Stromal cell of bone marrow (primary cell): ENCODE measurements at places on chromosomes 3 and 15.

GRCh38 chr3:13174011-13174802, 101.0 kb upstream of the IQSEC1 start:
- no peak for DNase-seq

DNA sequence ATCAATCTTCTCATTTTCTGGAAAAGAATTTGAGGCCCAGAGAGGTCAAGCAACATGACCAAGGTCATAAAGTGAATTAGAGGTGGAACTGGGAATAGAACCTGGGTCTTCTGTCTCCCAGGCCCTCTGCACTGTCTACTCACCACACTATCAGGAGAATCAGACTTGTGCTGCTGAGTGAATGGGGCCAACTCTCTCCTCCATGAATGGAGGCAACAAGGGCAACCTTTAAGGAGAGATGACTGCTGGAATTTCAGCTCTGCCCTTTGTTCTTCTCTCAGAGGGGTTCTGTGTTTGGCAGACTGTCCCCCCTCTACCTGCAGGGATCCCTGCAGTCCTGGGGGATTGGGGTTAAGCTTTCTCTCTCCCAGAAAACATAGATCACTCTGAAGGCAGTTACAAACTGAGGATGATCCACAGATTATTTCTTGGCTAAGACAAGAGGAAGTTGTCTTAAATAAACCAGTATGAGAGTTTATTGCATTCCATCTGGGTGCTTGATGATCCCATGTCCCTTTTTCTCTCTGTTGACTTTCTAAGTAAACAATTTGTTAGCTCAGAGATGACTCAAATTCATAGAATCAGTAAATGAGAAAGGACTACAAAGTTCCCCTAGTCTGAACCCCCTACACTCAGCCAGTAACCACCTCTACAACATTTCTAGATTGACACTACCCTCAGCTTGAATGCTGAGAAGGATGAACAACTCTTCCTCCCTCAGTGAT, 99.0 kb upstream of the LIPC start:
- peak; percentile 19 for DNase-seq

DNA sequence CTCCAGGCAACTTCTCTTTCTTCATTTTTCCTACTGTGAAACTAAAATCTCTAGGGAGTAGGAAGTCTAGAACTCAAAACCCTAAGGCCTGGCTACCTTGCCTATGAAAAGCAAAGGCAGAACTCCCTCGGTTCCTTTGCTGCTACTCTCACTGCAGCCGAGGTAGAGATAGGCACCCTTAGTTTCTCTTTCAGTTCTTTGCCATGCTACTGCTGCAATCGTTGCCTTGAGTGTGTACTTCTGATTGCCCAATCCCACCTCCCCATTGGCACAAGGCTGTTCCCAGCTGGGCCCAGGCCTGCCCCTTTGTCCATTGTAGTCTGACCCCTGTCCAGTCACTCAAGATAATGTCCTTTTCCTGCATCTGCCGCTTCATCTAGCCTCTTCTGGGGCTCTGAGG, 92.3 kb upstream of the MRPS22 start:
- no peak for DNase-seq

GRCh38 chr3:114319453-114319852, 25.6 kb downstream of the TIGIT start:
- no peak for DNase-seq

DNA sequence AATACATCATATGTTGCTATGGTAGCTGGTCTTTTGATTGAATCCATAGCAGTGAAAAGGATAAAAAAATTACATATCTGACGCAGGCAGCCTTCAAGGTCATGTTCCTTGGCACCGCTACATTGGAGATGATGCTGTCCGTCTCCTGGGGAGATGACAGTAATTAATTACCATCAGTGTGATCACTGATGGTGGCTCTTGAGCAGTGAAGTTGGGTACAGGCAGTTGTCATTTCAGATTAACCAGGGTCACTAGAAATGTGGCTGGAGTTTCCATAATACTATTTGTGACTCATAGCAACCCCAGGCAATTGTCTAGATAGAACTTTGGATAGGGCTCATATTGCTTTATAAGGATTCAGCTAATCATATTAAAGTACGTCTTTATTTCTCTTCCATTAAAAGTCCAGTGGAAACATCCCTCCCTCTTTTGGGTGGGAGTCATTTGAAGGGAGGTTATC, 136.3 kb downstream of the THSD4 start:
- no peak for DNase-seq

DNA sequence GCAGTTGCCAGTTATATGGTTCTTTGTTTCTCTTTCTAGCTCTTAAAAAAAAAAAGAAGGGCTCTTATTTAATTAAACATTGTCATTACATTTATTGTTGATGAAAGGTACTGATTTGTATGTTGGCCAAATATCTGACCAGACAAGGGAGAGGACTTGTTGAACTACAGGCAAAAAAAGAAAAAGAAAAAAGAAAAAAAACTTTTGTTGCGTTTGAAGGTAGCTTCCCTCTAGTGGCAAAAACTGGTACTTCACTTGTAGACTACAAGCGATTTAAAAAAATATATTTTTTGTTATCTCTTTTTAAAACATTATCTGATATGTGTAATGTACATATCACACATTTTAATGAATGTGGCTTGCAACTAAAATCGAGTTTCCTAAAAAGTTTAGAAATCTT, 280.6 kb downstream of the ROBO2 start:
- DNase-seq = peak; percentile 15

DNA sequence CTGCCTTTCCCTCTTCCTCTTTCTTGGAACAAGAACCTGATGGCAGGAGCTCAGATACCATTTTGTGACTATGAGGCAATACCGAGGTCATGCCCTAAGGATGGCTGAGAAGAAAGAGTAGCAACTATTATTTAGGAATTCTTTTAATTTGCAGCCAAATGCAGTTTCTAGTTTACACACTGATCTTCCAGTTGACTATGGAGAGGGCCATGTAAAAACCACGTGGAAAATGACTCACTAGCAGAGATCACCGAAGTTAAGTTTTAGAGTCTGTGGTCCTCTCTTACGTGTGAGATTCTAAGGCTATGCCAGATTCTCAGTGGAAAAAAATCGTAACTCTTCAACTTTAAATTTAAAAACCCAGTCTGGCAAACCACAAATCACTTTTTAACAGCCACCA, 7.8 kb downstream of the BNC1 start:
- DNase-seq = no peak

GRCh38 chr3:38998086-38998485, 53.7 kb downstream of the SCN11A start:
- DNase-seq = no peak

GRCh38 chr3:152322756-152323155, 54.0 kb downstream of the MBNL1 start:
- no peak for DNase-seq
